ENCODE measurements at places on chromosomes 3 and 15. TPM values are rescaled to one million over a fixed set of nuclear protein-coding genes. Genes with fewer than 3 reads are reported as not detected.

ALS2CL gene
- total RNA-seq = 11.2 TPM

FOXB1 gene
- not detected for total RNA-seq

SLC28A1 gene
- not detected for total RNA-seq

CYP8B1 gene
- not detected for total RNA-seq

IDH3A gene
- 68.4 TPM for total RNA-seq

TRPM7 gene
- 19.2 TPM for total RNA-seq
